Activated CD4-positive, alpha-beta T cell treated with anti-CD3 and anti-CD28 coated beads for 48 hours (primary cell): ENCODE measurements at places on chromosomes 2 and 18.
A peak's percentile ranks its signal among the peaks of the same experiment; 100 is the strongest.

- no peak for DNase-seq
Observed at GRCh38 chr2:147025646-147026585, 818.9 kb upstream of the ACVR2A start.

GRCh38 chr2:236899146-236899545, 186.5 kb upstream of the COPS8 start:
- DNase-seq = no peak

GRCh38 chr2:64942693-64943092, 46.5 kb upstream of the SLC1A4 start:
- DNase-seq = no peak

DNA sequence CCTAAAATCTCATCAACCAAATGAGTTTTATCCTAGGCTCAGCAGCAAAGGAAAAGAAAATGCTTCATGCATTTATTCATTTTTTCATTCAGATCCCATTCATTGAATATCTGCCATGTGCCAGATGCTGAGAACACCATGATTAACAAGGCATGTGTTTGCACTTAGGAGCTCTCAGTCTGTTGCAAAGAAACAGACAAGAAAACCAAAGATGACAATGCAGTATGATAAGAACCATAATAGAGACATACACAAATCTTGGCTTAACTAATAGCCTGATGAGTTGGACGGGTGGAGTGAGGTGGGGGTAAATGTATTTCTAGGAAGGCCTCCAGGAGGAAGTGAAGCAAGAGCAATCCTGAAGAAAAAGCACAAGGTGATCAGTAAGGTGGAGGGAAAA, 177.8 kb upstream of the SCN7A start:
- no peak for DNase-seq

GRCh38 chr2:37168217-37168981, 11.6 kb upstream of the EIF2AK2 start:
- DNase-seq = peak; percentile 32
